Adrenal gland (tissue), 19 donors: ENCODE measurements at places on chromosomes 3 and 15.
A peak's percentile ranks its signal among the peaks of the same experiment; 100 is the strongest.

GRCh38 chr3:170641510-170642236 lies 55.8 kb upstream of the SLC7A14 start:
- DNase-seq, result no peak

GRCh38 chr3:122661633-122662032 lies 19.0 kb upstream of the PARP14 start:
- DNase-seq, result peak; percentile 27

- DNase-seq, result no peak
These were observed 329.8 kb upstream of the RASGRP1 start for GRCh38 chr15:38894243-38894948.

GRCh38 chr3:159951540-159951939 lies 37.1 kb upstream of the IL12A start:
- DNase-seq, result no peak

DNA sequence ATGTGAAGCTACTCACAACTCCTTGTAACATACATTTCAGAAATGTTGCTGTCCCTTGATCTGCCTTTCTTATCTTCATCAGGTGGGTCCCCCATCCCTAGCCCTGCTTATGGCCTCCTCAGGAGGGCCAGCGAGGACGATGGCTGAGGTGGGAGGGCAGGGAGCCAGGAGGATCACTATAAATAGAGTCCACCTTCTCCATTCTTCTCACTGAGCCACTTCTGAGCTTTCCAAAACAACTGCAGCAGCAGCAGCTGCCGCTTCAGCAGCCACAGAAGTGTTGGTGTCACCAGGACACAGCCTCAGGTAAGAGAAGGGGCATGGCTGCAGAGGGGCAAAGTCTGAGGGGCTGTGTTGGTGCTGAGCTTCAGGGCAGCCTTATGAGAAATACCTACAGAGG lies 53.5 kb downstream of the ANAPC13 start:
- no peak for DNase-seq

GRCh38 chr3:174858353-174858752 lies 781 bp upstream of the NAALADL2 start:
- DNase-seq, result no peak
